ENCODE measurements at places on chromosomes 11 and 22. TPM values are rescaled to one million over a fixed set of nuclear protein-coding genes. Genes with fewer than 3 reads are reported as not detected.

The APOL3 gene
- total RNA-seq: 7.2 TPM

DNA sequence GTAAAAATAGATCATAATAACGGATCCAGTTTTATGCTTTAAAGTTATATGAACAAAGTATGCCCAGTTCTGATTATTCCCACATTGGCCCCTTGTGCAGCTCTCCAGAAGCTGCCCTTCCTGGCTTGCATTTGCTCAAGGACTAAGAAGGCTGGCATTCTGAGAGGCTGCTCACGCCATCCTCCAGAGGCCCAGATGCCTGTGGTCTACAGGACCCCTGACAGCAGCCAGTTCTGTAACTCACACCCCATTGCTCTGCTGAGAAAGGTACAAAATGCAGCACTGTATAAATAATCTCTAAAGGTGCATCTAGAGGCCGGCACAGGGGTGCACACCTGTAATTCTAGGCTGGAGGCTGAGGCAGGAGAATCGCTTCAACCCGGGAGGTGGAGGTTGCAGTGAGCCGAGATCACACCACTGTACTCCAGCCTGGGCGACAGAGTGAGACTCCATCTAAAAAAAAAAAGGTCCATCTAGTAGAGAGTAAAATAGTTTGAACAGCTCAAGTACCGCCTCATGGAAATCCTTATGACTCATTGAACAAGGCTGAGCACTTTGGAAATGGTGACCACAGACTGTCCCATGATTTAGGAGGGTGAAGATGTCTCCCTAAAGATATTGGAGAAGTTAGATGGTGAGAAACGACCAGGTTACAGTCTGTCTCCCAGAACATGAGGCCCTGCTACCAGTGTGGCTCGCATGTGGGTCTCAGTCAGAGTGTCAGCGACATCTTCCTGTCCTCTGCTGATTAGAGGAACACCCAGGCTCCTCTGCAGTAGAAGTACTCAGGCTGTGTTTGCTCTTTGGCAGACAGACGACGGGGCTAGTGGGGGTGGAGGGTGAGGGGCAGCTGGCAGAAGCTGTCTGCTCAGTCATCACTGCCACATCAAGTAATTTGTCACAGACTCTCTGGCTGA, 56.3 kb downstream of the KREMEN1 start:
- no peak for DNase-seq

- DNase-seq: no peak
These were observed 233.3 kb downstream of the CTTN start for GRCh38 chr11:70631624-70632047.

DNA sequence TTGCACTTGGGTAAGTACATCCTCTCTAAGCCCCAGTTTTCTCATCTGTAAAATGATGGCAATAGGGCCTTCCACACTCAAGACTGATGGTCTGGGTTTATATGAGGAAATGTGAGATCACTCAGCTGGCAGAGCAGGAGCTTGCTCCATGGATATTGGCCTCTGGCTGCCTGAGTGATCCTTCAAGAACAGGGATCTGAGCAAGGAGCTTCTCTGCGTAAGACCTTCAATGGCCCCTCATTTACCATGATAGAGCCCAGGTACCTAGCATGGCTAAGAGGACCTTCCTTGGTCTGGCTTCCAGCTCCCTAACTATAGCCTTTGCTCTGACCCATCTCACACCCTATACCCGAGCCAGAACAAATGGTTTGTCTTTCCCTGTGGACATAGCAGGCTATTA, 5.5 kb downstream of the ROBO4 start:
- no peak for DNase-seq

- peak; percentile 46 for DNase-seq
These were observed 137.6 kb downstream of the CD44 start for GRCh38 chr11:35276396-35277145.

DNA sequence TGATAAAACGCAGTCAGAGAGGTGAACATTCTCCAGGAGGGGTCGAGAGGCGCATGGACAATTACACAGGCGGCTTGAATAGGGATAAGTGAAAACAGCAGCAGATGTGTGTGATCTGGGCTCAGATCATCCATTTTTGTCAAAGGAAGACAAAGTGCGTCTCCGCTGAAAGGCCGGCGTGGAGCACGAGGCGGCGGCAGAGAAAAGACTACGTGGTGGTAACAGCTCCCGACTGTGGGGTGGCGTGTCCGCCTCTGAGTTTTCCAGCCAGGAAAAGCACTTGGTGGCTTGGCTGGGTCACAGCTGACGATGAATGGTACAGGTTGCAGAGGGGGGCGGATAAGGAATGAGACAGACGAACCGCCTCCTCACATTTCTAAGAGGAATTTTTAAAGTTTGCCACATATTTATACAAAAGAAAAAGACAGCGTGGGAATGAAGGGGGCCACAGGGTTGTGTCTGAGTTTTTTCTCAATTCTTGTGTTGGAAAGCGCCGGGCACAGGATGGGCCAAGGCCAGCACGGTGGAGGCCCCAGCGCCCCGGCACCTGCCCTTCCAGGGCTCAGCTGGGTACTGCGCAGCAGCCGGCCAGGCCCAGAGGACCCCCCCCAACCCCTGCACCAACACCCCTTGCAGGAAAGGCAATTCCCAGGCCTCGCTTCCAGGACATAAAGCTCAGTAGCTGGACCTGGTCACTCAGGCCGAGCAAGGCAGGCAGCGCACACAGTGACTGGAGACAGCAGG, 80.4 kb downstream of the TRMU start:
- no peak for DNase-seq
